ENCODE measurements at places on chromosomes 4 and X.

GRCh38 chr4:7461230-7461629, 26.5 kb upstream of the PSAPL1 start:
- no peak for DNase-seq

GRCh38 chr4:152138451-152138850, 377.6 kb upstream of the GATB start:
- DNase-seq: no peak

GRCh38 chr4:88489100-88489761, 32.3 kb downstream of the HERC5 start:
- DNase-seq: no peak

DNA sequence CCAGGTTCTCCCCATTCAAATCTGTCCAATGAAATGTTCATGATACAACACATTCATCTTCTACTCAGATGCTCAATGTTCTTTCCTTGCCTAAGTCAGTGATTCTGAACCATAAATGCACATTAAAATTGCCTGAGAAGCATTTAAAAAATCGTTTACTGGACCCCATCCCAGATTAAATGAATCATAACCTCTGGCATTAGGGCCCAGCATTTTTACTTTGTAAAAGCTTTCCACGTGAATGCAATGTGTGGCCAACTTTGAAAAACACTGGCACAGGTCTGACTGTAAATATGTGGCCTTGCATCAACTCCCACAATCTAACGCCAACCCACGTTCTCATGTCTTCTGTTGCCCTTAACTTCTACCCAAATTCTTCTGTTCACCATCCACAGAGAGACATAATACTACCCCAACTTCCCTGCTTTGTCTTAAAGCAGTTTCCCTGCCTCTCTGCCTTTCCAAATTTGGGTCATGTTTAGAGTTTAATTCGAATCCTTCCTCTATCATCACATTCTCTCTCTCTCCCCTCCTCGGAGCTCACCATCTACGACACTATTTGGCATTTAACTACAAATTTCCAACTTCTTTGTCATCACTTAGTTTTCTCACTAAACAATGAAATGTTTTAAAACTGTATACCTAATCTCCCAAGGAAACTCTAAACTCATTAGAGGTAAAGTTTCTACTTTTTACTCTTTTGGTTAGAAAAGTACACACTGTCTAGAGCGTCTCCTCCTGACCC, 78.7 kb downstream of the PRKG2 start:
- no peak for DNase-seq

- no peak for DNase-seq
These were observed 82.3 kb downstream of the ARHGAP24 start for GRCh38 chr4:85557016-85557901.

DNA sequence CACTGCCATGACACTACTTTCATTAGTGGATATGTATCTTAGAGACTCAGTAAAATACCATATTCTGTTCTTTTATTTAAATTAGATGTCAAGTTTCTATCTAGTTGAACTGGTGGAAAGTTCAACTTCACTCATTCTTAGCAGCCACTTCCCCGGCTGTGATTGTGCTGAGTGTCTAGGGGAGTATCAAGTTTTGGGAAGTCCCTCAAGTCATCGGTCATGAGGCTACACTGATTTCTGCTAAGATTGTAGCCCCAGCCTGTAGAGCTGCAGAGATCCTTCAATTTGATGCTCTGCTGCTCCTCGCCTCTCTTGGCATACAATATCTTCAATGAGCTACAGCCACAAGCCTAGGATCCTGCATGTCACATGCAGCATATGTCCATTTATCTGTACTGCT, 53.9 kb downstream of the DMP1 start:
- no peak for DNase-seq

GRCh38 chr4:139978692-139979091, 175.3 kb downstream of the MAML3 start:
- DNase-seq: no peak

DNA sequence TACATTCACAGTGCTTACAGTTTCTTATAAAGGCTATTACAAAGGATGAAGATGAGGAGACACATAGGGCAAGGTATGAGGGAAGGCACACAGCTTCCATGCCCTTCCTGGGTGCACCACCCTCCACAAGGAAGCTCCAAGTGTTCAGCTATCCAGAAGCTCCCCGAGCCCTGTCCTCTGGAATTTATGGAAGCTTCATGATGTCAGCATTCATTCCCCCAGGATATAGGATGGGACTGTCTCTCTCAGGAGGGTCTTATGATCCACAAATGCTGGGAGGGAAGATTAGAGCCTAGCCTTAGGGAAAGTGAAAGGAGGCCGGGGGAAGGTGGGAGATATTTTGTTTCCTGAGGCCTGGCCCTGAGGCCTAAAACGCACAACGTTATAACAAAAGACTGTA, 236.0 kb downstream of the ANK2 start:
- no peak for DNase-seq

DNA sequence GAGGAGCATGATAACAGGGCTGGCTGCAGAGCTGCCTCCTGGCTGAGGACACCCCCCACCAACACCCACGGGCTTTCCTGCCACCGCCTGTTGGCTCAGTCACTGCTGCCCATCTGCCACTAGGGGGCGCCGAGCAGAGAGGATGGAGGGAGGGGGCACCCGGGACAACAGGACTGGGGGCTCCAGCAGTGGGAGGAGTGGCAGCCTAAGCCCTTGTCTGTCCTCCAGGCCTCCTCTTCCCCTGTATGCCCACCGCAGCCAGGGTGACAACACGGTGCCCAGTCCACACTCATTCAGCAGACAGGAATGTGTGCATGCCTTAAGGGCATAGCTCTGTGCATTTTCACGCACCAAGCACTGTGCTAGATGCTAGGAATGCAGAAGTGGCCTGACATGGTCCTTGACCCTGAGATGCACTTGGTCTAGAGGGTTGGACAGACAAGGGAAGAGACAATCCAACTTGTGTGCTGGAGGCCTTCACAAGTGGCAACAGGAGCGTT, 149.9 kb downstream of the AMMECR1 start:
- no peak for DNase-seq

Measured in cortex of kidney (tissue), 1 donor.